Activated T-cell treated with anti-CD3 and anti-CD28 coated beads, Interleukin-2, amount 50 U/mL, for 48 hours (primary cell): ENCODE measurements at places on chromosomes 16 and 17.

- DNase-seq: no peak
These were observed 27.2 kb upstream of the ITGAX start for GRCh38 chr16:31327646-31328225.

DNA sequence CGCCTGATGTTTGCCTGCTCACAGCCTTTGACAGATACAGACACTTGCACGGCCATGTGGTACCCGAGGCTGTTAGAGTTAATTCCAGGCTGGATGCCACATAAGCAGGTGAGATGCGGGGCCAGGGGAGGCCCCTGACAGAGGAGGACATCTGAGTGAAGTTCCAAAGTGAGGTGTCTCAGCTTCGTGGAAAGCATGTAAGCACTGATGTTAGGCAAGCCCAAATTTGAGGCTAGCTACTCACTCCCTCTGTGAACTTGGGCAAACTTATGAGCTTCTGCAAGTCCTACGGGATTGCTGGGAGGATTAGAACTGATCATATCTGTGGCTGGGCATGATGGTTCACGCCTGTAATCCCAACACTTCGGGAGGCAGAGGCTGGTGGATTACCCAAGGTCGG, 39.3 kb upstream of the MARCHF10 start:
- DNase-seq: no peak

GRCh38 chr17:2797226-2797625, 988 bp downstream of the RAP1GAP2 start:
- DNase-seq: no peak

DNA sequence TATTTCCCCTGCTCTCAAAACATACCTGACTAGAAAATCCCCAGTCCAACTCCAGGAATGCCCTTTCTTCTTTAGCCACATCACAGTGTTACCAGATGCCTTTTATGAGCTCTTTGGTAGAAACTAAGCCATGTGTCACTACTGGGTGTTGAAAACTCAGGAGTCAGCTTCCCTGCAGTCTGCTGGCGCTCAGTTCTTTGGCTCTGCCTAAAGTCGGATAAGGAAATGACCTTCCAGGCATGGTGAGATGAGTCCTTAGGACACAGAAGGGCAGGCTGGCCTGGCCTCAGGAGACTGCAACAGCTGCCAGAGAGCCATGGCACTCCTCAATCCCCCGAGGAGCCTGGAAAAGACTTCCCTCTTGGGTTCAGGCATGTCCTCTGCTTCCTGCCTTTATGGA, 89.1 kb downstream of the CDH13 start:
- no peak for DNase-seq

DNA sequence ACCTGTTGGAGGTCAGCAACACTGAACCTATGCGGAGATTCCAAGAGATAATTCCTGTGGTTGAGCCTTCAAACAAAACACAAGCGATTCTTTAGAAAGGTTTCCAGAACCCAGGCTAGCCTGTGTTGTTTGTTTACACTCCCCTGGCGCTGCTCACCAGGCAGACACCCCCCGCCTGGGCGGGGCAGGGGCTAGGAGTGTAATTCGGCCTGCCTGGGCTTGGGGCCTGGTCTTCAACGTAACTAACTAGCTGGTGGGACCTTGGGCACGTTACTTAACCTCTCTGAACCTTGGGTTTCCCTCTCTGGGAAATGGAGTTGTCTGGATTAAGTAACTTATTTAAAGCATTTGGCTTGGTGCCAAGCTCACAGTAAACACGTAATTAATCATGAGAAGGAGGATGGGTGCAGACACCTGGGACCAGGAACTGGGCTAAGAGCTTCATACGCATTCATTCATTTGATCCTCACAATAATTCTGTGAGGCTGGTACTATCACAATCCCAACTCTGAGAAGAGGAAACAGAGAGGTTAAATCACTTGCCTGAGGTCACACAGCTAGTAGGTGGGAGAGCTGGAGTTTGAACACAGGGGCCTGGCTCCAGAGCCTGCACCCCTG, 7.6 kb upstream of the ARHGAP27 start:
- no peak for DNase-seq

DNA sequence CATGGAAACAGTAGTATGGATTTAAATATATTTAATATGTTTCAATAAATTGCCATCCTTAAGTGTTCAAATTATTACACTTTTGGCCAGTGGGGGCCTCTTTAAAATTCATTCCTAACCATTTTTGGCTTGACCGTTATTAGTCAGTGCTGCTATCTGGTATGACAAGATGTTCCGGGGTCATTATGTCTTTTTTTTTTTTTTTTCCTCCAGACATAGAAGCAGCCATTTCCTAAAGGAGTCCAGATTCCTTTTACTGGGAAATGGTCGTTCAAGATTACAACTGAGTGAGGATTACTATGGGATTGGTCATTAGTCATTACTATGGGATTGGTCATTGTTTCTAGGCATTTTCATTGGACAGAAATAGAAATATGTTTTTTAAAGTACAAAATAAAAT, 53.4 kb downstream of the NF1 start:
- DNase-seq: no peak

GRCh38 chr17:32878211-32878610, 1.3 kb upstream of the MYO1D start:
- DNase-seq: no peak

- DNase-seq: no peak
These were observed 53.2 kb downstream of the MSI2 start for GRCh38 chr17:57309479-57309878.

DNA sequence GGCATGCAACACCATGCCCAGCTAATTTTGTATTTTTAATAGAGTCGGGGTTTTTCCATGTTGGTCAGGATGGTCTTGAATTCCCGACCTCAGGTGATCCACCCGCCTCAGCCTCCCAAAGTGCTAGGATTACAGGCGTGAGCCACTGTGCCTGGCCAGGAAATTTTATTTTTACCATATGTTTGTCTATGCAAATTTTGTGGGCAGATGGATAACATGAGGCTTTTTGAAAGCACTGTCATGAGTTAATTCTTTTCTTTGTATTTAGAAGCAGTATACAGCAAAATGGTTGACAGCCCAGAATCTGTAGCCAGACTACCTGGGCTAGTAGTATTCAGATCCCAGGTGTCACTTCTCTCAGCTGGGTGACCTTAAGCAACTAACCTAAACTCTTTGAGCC, 8.5 kb upstream of the KPNB1 start:
- DNase-seq: no peak

- peak; percentile 59 for DNase-seq
These were observed 345 bp downstream of the EMC8 start for GRCh38 chr16:85798901-85799496.

GRCh38 chr17:32277284-32277683, 11.7 kb downstream of the RHBDL3 start:
- no peak for DNase-seq

- no peak for DNase-seq
These were observed 13.7 kb upstream of the NAGLU start for GRCh38 chr17:42522263-42522790.

GRCh38 chr17:80454557-80455335, 21.7 kb downstream of the NPTX1 start:
- peak; percentile 98 for DNase-seq

GRCh38 chr16:83769397-83770008, 38.3 kb upstream of the HSBP1 start:
- no peak for DNase-seq

DNA sequence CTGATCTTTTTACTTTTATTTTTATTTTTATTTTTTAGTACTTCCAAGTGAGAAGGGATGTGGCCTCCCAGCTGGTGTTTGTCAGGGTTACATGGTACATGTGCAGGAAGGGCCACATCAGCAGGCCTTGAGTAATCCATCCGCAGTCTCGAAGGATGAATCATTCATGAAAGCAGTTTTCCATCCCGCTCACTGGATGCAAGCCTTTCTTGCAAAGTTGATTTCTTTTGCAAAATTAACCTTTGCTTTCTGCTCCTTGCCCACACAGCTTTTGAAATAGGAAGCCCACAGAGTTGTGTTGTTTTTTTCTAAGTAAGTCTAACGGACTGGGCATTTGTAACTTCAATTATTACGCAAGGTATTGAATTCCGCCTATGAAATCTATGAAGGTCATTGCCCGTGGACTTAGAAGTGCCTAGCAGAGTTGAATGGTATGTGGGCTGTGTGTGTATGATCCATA, 157.4 kb downstream of the PRKCA start:
- no peak for DNase-seq

- DNase-seq: no peak
These were observed 69.1 kb downstream of the RPTOR start for GRCh38 chr17:80613732-80614071.

DNA sequence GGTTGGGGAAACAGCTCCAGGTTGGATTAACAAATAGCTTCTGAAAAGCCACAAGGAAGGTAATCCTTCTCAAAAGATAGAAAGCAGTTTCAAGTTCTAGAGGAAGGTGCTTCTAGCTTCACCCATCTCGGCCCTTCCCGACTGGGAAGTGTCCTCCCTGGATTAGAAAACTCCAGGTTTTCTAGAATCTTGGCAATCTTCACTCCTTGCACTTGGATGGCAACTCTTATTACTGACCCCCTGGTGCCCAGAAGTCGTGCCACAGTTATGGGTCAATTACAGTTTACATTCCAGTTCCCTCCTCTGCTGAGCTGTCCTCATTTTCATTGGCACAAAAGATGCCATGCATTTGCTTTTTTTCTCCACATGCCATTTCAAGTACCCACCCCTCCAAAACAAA, 65.6 kb downstream of the SMG6 start:
- no peak for DNase-seq

DNA sequence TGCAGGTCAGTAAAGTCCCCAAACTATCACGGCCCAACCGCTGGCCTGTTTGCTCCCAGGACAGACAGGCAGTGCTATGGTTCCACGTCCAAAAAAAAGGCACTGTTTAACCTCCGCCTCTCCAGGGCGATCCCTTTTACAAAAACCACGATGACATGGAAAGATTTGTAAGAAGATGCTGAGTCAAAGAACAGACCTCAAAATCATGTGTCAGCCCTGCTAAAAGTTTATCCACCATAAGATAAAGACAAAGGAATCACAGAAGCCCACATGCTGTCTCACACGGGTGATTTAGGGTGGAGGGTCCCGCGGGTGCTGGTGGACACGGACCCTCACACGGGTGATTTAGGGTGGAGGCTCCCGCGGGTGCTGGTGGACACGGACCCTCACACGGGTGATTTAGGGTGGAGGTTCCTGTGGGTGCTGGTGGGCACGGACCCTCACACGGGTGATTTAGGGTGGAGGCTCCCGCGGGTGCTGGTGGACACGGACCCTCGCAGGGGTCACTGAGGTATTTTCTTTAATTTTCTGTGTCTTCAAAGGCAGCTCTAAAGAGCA, 117.2 kb upstream of the METRNL start:
- DNase-seq: no peak

DNA sequence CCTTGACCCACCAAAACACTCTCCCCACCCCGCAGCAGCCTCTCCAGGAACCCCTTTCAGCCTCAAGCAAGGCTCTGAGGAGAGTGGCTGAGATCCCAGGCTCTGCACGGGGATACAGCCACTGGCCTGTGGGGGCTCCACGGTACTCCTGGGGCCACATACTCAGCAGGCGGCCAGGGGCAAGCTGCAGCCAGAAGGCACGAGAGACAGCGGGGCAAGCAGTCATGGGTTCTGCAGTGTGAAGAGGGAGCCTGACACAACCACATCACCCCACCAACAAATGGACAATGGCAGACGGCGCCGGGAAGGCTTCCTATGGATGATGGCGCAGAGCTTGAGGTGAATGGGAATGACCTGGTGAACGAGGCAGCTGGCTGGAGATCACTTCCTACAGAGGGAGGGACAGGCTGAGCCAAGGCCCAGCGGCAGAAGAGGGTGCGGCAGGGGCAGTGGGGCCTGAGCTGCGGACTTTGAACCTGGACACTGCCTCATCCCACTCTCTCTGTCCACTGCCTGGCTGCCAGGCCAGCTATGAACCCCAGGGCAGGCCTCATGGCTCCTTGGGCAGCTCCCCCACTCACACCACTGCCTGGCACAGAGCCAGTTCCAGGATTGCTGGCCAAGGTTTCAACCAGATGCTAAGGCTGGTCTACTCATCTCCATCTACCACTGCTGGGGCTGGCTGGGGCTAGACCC, 10.8 kb upstream of the BCAR1 start:
- no peak for DNase-seq

GRCh38 chr17:7705269-7706255, 560 bp downstream of the EFNB3 start:
- DNase-seq: no peak

GRCh38 chr16:87248714-87249113, 68.5 kb downstream of the C16orf95 start:
- DNase-seq: no peak

- no peak for DNase-seq
These were observed 19.5 kb downstream of the RAP1GAP2 start for GRCh38 chr17:2815781-2816185.

DNA sequence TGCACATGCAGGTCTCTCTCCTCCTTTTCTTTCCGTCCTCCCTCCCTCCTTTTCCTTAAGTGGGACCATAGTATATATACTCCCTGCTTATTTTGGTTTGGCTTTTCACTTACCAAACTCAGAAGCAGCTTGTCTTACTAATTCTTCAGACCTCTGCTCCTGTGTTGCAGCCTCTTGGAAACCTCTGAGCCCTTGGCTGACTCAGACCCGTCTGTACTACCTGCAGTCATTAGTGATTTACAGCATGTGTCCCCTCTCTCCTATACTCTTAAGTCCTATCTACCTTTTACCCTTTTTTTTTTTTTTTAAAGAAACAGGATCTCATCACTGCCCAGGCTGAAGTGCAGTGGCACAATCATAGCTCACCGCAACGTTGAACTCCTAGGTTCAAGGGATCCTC, 207.0 kb downstream of the STX8 start:
- DNase-seq: no peak

GRCh38 chr17:38981636-38982035, 14.4 kb upstream of the FBXO47 start:
- no peak for DNase-seq

DNA sequence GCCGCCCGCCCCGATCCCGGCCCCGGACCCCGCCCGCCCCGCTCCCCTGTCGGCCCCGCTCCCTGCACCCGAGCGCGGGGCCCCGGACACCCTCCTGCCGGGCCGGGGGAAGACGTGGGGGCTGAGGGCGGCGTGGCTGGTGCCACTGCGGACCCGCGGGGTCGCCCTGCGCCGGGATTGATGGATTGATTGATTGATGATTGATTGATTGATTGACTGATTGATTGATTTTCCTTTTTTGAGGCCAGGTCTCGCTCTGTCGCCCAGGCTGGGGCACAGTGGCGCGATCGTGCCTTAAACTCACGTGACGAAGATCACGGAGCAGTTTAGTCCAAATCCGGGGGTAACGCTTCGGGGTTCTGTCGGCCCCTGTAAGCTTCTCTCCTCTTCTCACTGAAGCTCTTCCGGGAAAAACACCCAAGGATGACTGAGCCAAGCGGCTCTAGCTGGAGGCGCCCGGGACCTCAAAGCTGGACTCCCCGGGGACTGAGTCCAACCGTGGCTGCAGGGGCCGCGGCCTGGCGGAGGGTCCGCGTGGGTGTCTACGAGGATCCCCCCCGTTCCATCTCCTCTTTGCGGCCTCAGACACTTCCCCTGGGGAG, 40.2 kb upstream of the BHLHA9 start:
- no peak for DNase-seq

- no peak for DNase-seq
These were observed 6.7 kb downstream of the GIP start for GRCh38 chr17:48961516-48962233.
